ENCODE measurements at places on chromosomes 12 and 14.

DNA sequence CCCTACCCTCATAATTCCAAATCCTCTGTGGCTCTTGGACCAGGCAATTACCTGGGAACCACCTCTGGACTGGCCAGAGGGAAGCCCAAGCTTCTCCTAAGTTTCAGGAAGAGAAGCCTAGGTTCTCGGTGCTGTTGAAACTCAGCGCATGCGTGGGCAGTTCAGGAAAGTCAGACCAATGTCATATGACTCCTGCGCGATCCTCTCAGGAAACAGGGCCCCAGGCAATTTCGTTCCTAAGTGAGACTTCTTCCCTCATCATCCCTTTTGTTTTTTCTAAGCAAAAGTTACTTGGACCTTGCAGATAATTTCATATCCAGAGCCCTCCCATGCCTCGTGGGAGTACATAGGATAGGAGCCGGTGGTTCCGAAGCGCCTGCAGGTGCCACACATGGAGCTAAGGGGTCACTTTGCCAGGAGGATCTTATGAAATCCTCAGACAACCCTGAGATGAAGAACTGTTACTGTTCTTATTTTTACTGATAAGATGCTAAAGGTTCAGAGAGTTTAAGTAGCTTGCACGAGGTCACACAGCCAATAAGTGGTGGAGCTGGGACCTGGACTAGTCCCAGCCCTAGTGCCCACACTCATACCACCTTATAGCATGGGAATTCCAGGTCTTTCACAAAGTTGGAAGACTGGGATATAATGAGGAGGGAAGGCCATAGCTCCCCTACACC, 168.2 kb downstream of the ZFP36L1 start:
- no peak for DNase-seq

DNA sequence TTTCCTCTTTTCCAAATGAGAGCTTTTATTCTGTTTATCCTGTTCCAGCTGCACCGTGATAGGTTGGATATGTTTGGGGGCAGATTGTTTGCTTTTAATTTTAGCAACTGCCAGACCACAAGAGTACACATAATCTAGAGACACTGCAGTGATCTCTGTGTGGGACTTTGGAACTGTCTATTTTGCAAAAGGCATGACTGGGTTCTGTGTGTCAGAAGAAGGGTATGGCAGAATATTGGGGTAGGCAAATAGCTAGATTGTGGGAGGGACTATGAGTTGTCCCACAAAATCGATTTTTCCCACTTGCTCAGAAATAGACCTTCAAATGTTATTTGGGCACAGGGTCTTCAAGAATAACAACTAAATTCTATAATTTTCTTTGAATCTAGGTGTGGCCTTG, 275.9 kb upstream of the KITLG start:
- no peak for DNase-seq

- DNase-seq: no peak
Observed at GRCh38 chr12:4289231-4289878, 15.8 kb downstream of the CCND2 start.

- no peak for DNase-seq
Observed at GRCh38 chr14:23043145-23043544, 1.1 kb downstream of the PSMB11 start.

- DNase-seq: no peak
Observed at GRCh38 chr12:10235761-10236631, 23.3 kb downstream of the GABARAPL1 start.

GRCh38 chr12:113249546-113249945, 28.3 kb downstream of the TPCN1 start:
- DNase-seq: no peak

GRCh38 chr12:89040146-89040964, 311.9 kb downstream of the DUSP6 start:
- DNase-seq: peak; percentile 46

- DNase-seq: no peak
Observed at GRCh38 chr14:71399057-71399487, 491.8 kb downstream of the PCNX1 start.

DNA sequence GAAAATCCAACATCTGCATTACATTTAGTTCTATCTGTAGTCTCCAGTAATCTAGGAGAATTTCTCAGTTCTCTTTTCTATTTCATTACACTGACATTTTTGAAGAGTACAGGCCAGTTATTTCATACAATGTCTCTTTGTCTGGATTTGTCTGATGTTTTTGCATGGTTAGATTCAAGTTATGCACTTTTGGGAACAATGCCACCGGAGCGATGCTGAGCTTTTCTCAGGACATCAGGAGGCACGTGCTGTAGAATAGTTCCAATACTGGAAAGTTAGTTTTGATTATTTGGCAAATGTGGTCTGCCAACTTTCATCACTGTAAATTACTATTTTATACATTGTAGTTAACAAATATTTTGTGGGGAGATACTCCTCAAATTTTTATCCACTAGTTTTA, 43.1 kb downstream of the ALDH1L2 start:
- DNase-seq: no peak

GRCh38 chr14:105204206-105204930, 23.3 kb upstream of the NUDT14 start:
- no peak for DNase-seq

DNA sequence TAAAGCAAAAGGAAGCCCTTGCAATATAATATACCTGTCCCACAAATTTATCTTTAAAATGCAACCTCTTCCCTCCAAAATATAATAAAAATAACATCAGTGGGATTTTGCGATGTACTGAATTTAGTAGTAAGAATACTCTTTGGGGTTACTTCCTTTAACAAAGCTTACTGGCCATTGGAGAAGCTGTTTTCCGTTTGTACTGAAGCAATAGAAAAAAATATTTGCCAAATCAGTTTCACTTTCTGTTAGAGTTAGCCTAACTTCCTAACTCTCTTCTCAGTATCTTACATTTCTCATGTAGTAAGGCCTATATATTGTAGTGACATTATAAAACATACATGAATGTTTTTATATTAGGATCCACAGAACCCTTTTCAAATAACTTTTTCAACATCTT, 3.7 kb downstream of the MAX start:
- no peak for DNase-seq

All from CD8-positive, alpha-beta T cell (primary cell).